ENCODE measurements at places on chromosomes 16 and 17.
A peak's percentile ranks its signal among the peaks of the same experiment; 100 is the strongest.

DNA sequence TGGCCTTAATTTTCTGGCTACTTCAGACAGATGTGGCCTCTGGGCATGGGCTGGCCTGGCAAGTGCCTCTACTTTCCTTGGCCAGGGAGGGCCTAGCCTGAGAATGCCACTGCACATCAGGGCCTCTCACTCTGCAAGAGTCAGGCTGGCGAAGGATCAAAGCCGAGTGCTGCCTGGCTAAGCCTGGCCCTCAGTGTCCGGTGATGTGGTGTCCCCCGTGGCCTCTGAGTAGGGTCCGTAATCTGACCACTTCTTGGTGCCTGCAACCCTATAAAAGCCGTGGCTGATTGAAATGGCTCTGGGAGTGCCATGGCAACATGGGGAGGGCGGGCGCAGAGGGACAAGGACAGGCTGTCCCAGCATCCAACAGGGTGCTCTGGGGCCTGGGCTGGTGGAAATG, 30.2 kb downstream of the TBX4 start:
- DNase-seq, result no peak

GRCh38 chr17:64603987-64604386, 58.1 kb downstream of the SMURF2 start:
- DNase-seq, result no peak

DNA sequence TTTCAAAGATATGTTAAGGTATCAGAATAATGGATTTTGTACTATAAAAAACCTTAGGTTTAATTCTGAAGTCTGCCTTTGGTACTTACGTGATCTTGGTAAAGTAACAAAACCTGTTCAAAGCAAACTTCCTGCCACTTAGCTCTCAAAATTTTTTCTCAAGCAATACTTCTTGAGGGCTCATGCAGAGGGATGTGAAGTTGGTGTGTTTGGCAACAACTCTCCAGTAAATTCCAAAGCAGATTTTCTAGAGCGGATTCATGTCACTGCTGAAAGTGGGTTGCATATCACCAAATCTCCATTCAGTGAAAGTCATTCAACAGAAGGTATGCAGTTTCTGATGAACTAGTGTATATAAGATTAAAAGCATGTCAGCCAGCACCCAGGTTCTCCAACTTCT, 856.7 kb downstream of the CDH8 start:
- DNase-seq, result no peak

GRCh38 chr16:67277999-67278772, 1.1 kb upstream of the PLEKHG4 start:
- DNase-seq, result no peak

DNA sequence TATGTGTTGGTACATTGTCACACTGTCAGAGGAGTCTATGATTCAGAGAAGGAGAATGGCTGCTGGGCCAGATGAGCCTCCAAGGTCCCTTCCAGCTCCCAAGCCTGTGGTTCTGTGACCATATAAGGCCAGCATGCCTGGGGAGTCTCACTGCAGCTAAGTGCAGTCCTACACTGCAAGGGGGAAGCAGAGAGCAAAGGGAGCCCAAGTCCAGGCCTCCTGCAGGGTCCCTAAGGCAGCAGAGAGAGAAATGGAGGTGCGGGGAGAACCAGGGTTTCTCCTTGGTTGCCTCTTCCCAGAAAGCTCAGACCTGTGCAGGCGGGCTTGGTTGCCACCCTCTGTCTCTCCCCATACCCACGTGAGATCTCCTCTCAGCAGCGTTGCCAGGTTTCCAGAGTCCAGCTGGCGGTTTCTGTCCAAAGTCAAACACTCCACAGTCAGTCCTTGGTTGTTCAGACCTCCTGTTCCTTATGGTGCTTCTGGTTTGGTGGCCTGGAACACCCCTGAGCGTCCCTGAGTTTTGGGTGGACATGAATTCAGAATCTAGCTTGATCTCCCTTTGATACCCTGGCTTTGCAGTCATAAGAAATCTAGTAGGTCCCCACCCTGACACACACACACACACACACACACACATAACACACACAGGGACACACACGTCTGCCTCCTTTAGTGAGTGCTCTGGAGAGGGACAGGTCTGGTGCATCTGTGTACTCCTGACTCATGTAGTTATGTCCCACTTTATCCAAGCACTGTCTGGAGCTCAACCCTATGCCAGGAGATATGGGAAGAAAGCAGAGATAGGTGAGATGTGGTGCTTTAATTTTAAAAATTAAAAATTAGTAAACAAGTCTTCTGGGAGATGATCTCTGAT, 78.8 kb downstream of the GNAO1 start:
- no peak for DNase-seq

- no peak for DNase-seq
Observed at GRCh38 chr16:86357303-86357702, 153.0 kb upstream of the FOXF1 start.

DNA sequence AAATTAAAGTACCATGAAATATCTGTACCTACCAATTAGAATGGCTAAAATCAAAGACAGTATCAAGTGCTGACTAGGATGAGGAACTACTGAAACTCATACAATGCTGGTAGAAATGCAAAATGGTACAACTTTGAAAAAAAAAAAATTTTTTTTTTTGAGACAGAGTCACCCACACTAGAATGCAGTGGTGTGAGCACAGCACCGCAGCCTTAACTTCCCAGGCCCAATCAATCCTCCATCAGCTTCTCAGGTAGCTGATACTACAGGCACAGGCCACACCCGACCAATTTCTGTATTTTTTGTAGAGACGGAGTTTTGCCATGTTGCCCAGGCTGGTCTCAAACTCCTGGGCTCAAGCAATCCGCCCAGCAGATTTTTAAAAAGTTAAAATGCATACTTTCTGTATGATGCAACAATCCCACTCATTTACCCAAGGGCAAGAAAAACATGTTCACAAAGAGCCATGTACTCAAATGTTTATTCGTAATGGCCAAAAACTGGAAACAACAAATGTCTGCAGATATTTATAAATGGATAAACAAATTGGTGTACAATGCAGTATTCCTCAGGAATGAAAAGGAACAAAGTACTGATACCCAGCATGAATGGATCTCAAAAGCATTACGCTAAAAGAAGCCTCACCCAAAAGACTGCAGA, 8.7 kb downstream of the SMURF2 start:
- no peak for DNase-seq

DNA sequence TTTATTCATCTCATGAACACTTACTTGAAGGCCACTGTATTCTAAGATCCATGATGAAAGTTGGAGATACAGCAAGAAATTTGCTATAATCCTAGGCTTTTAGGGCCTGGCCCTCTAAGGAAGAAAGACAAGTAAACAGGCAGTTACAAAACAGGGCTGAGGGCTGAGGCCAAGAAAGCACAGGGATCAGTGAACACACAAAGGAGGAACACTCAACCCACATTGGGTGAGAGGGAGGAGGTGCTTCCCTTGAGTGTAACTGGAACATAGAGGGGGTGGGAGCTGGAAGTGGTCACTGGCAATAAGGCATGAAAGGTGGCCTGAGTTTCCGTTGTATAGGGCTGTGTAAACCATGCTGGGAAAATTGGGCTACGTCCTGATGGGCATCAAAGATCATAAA, 112.2 kb downstream of the ZNF18 start:
- no peak for DNase-seq

- no peak for DNase-seq
Observed at GRCh38 chr16:89014403-89015230, 37.6 kb upstream of the CBFA2T3 start.

DNA sequence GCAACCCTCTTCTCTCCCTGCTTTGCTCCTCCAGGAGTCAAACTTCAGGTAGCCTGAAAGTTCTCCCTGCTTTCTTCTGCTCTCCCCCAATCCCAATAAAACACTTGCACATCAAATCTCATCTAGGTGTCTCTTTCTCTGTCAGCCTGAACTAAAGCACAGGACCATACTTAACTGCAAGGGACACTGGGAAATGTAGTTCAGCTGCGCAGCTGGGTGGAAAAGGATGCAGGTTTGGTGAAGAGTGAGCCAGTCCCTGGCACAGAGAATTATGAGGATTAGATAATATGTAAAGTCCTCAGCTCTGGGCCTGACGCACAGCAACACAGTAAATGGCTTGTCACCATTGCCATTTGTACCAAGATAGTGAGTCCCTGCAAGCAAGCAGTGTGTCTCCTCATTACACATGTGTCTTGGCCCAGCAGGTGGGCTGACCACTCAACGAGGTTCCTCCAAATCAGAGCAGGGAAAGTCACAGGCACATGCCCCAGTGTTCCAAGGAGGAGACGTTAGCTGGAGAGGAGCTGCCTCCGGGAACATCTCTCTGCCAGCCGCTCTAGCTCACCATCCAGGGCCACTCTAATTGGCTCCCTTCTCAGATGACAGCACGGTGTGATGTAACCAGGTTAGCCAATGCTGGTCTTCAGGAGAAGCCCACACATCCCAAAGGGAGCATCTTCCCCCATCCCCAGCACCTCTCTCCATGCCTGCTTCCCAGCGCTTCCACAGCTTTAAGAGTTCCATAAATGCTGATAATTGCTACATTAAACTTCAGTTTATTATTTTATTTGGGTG, 29.7 kb upstream of the IRX3 start:
- no peak for DNase-seq

GRCh38 chr17:39238311-39238972, 12.7 kb upstream of the STAC2 start:
- DNase-seq, result peak; percentile 86

- DNase-seq, result no peak
Observed at GRCh38 chr17:46841561-46842379, 9.6 kb upstream of the WNT9B start.

DNA sequence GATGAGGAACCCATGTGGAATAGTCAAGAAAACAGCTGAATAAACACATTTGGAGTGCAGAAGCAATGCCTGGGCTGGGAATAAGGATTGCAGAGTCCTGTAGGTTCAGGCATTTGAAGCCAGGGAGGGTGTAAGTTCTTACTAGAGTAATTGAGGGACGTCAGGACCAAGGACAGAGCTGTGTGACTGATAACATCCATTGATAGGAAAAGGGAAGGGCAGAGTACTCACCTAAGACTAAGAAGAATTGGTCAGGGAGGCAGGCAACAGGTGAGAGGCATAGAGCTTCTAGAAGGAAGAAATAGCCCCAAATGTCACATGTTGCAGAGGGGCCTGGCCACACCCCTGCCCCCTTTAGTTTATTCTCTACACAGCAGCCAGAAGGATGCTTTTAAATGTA, 79.8 kb upstream of the TMEM132E start:
- DNase-seq, result no peak

GRCh38 chr17:59377410-59377809, 46.0 kb downstream of the YPEL2 start:
- no peak for DNase-seq

DNA sequence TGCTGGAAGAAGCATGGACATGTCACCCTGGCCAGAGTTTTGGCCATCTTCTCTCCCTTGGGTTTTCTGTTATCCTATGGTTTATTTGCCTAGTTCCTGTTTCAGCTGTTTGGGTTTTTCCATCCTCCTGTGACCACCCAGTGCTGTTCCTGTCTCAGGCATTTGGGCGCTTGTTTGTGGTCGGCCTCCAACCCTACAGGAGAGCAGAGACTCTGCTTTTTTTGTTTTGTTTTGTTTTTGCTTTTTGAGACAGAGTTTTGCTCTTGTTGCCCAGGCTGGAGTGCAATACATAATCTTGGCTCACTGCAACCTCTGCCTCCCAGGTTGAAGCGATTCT, 3.3 kb upstream of the ZC3H7A start:
- no peak for DNase-seq

- DNase-seq, result no peak
Observed at GRCh38 chr16:57143149-57143921, 42.5 kb downstream of the PSME3IP1 start.

- no peak for DNase-seq
Observed at GRCh38 chr17:4152471-4152870, 9.5 kb downstream of the CYB5D2 start.

DNA sequence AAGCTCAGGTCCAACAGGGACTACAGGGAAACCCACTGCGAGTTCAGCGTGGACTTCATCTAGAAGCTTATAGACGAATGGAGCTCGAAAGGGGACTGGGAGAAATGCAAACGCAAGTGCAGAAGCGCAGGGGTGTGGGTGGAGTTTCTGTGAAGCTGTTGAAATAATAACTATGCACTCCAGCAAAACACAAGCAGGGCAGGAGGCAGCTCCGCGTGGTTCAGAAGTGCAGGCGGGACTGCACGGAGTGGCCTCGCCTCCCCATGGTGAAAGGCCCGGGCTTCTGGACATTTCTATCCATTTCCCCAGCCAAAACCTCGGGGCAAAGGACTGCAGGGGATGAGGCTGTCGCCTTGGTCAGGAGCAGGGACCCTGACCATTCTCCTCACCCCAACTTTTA, 74.5 kb downstream of the ZNF423 start:
- DNase-seq, result no peak

DNA sequence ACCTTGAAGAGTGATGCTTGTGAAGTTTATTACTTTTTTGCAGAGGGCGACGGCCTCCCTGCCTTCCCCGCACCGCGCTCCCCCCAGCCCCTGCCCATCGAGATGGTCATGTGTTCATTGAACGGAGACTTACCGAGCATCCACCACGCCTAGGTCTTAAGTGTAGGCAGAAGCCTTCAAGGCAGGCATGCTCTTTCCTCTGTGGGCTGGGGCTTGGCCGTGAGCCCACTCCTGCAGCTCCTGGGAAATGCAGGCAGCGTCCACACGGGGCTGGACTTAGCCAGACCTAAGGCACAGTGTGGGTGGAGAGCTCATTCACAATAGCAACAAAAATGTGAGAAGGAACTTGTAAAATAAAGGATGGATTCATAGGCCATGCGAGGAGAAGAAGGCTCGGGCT, 19.2 kb downstream of the RNF213 start:
- DNase-seq, result no peak

DNA sequence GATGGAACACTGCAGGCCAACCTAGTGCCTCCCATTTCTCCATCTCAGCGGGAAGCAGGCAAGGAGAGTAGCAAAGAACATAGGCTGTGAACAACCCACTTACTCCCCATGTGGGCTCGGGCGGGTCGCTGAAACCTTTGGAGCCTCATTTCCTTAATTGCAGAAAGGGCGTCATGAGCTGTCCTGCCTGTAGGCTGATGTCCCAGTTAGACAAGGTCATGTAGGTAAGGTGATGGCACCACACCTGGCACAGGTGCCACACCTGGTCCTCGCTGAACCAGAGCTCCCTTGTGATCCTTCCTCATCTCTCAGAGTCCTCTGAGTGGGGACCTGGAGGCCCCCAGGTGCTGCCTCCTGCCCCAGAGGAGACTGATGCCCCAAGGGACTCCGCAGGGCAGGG, 22.9 kb downstream of the ABCC3 start:
- no peak for DNase-seq

DNA sequence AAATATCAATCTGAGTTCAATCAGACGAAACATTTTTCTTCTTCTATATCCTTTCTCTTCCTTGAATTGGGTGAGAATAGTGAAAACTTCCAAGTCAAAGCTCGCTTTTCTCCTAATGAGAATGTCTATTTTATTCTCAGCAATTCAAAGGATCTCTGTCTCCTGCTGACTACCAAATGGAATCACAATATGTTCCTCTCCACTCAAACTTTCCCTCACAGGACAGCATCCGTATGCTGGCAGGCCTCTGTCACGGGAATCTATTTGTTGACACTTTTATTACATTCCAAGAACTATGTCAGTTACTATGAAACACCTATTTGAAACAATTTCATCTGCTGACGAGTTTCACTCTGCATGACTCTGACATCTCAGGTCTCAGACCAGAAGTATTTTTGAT, 1196.6 kb downstream of the CDH11 start:
- no peak for DNase-seq

Data from naive thymus-derived CD8-positive, alpha-beta T cell (primary cell).